A549 treated with AZD2906 at 1 μM for 4 hours (cell line): ENCODE measurements at places on chromosomes 7 and 10. TPM values are rescaled to one million over a fixed set of nuclear protein-coding genes. Genes with fewer than 3 reads are reported as not detected.

The CPSF4 gene
- total RNA-seq, result 30.8 to 42.9 TPM (median 41.9 TPM) in 5 replicates

The ZFAND4 gene
- 3.9 to 5.0 TPM (median 4.7 TPM) in 5 replicates for total RNA-seq

The NUTM2E gene
- 0.34 to 0.51 TPM (median 0.43 TPM) in 5 replicates for total RNA-seq

The GIMAP1 gene
- total RNA-seq, result not detected in 5 replicates

The ERVW-1 gene
- 0.07 TPM in 1 of 5 replicates, not detected in the others for total RNA-seq

The OR9A2 gene
- total RNA-seq, result not detected in 5 replicates

The OGDHL gene
- 0.46 to 0.59 TPM (median 0.47 TPM) in 5 replicates for total RNA-seq
